ENCODE measurements at places on chromosomes 5 and 9.

DNA sequence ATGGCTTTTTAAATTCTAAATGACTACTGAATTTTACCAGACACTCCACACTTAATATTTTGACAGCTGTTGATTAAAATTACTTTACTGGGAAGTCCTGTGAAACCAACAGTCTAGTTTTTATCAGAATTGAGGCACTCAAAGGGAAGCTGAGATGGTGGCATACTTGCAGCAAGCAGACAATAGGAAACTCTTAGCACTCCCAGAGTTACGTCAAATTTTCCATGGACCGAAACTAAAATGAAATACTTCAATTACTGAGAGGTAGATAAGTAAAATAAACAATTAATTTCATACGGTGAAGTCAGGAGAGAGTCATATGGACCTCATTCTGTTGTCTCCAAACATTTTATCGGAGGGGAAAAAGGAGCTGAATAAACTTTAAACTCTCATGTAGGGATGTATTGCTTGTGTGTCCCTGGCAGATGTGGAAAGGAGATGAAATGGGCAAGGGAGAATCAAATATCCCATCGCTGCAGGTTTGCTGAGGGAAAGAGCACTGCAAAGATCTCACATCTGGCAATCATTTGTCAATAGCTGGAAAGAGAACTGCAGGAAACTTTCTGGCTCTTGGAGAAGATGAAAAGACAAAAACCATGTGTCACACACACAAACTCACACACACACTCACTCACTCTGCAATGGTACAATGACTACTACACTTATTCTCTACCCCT lies 189.4 kb downstream of the BNC2 start:
- no peak for DNase-seq

DNA sequence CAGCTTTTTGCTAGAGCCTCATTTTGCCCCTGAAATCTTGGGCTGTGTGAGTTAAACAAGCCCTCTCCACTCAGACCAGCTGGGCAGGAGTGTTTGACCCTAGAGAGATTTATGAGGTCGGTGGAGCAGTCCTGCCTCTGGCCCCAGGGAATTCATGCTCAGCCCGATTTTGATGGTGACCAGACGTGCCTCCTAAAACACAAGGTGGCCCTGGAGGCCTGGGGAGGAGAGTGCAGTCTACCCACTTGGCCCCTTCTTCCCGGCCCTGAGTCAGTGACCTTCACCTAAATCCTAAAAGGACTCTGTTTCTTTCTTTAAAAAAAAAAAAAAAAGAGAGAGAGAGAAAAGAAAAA lies 86.6 kb upstream of the SAP30L start:
- DNase-seq, result no peak

DNA sequence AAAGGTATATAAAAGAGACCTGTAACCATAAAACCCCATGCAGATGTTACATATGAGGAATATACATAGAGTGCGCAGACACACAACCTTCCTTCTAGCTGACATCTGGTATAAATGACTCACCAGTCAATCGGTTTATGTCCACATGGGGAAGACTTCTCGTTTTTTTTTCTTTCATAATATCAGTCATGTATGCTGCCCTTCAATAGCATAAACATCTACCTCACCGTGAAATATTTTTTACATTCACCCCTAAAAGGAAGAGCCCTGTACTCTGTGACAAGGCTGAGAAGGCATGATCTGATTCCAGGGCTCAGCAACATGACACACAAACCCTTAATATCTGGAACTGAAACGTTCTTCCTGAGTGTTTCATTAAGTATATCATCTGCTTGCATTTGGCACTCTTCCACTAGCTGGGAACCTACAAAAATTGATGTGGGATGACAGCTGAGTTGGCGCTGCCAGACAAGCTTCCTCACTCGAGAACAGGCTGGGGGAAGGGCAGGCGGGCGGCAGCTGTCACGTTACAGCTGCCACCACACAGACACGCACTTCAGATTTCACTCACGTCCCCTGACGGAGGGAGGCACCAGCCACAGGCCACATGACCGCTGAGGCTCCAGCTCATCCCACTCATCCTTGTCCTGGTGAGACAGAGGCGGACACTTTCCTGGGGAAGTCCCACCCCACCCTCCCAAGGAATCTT lies 74.2 kb downstream of the SHB start:
- DNase-seq, result peak; percentile 49

DNA sequence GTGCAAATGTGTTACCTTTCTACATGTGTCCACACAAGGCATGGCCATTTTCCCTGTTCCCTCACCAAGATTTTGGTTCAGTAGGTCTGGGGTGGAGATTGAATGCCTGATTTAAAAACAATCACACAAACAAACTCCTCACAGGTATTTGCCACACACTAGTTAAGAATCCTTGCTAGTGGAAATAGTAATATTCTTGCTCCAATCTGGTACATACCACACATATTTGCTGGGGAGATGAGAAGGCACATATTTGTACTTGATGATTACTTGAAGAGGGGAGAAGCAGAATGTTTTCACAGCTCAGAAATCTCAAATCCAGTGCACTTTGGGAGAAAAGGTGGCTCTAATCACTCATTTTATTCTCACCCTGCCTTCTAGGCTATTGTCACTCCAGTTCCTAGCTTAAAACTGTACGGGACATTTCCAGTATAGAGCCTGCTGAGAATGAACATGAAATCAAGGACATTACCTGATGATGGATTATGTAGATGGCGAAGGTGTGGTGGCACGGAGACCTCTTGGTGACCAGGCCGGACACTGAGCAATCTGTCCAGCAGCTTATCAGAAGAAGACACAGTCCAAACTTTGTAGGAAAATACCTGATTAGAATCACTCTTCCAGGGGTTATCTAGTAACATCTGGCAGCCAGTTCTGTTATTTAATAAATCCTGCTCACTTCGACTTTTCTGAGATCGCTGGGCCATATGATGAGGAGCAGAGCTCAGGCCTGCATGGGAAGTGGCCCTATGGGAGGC lies 116.1 kb upstream of the IL6ST start:
- no peak for DNase-seq

DNA sequence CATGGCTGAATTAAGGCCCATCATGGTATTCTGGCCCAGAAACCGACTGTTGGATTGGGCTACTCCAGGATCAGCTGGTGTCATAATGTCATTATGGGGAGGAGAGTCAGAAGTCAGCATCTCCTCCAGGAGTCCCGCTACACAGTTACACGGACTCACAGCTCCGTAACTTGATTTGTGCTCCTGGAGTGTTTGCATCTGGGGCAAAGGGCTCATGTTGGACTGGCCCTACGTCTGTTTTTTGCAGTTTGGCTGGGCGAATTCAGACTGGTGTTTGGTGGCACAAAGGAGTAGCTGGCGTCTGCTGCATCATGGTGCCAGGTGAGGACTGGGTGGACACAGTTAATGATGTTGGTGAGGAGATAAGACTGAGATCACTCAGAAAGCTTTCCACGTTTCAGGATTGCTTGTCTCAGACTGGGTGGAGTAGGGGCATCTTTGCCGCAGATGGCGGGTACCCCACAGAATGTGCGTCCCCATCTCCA lies 31.3 kb downstream of the OR2V1 start:
- DNase-seq, result no peak

DNA sequence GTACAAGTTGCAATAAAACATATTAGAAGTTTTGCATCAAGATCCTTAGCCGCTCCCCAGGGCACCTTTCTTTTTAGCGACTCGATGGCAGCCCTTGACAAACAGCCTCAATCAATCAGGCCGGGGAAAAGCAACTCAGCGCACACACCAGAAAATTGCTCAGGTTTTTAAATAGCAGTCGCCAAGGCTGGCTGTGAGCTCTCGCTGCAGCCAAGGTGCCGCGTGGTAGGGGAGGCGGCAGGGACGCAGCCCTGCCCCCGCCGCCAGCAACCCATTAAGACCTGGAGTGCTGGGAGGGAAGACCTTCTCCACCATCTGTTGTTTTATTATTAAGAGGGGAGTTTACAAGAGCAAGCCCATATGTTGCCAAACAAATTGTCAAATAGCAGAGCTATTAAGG lies 22.6 kb downstream of the ASS1 start:
- no peak for DNase-seq

GRCh38 chr5:154829589-154830218 lies 20.7 kb downstream of the FAXDC2 start:
- DNase-seq, result no peak

- no peak for DNase-seq
These were observed 54.8 kb upstream of the CPEB4 start for GRCh38 chr5:173833196-173833985.

DNA sequence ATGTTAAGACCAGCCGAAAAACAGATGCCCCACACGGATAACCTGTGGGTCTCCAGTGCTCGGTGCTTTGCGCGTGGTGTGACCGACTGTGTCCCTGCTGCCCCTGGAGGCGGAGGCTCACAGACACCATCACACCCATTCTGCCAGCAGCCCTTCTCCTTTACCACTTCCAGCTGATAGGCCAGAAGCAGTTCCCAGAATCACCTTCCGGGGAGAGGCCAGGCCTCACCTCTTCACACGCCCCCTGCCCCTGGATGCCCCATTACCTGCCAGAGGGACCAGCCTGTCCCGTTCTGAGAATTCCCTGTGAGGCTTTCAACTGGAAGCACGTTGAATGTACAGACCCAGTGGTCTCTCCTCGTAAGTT lies 21.6 kb upstream of the LRRC14B start:
- DNase-seq, result no peak

DNA sequence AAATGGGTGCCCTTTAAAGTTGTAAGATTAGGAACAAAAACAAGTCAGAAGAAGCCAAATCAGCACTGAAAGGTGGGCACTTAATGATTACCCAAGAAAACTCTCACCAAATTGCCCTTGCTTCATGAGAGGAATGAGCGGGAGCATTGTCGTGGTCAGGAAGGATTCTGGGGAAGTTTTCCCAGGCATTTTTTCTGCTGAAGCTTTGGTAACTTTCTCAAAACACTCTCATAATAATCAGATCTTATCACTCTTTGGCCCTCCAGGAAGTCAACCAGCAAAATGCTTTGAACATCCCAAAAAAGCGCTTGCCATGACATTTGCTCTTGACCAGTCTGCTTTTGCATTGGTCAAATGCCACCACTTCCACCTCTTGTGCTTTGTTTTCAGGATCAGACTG lies 10.4 kb upstream of the PCDHGC3 start:
- DNase-seq, result no peak

DNA sequence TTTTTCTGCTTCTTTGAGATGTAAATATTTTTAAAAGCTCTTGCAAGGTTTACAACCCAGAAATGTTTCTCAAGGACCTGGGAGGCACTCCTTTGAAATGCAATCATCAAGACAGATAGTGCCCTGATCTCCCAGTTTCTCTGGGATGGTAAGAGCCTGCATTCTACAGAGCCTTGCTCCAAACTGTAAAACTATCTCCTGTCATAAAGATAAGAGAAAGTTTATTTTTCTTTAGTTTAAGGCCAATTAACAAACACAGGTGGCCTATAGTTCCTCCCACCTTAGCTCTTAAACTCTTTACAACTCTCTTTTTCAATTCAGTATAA lies 1231.1 kb upstream of the NUDT12 start:
- no peak for DNase-seq

DNA sequence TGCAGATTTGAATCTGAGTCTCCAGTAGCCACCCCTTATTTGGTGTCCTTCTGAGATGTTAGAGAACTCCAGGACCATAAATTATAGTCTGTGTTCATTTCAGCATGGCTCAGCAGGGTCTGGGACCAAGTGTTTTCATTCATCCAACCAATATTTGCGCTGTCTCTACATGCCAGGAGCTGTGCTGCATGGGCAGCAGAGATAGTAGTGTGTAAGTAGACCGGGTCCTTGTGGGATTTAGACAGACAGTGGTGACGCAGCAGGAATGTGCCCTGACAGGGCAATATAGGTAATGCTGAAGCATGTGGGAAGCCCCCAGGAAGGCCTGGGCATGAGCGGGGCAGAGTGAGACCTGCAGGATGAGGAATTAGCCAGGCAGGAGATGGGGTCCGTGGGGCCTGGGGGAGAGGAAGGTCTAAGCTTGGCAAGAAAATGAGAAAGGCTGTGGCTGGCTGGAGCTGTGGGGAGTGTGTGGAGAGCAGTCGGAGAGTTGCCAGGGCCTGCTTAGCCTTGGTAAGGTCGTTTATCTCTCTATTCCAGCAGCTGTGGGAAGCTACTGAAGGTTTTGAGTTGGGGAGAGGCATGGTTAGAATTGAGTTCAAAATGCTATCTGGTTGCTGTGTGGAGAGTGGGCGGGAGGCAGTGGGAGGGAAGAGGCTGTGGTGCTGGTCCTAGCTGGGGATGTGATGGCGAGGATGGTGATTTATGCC lies 16.8 kb downstream of the STXBP1 start:
- peak; percentile 55 for DNase-seq

DNA sequence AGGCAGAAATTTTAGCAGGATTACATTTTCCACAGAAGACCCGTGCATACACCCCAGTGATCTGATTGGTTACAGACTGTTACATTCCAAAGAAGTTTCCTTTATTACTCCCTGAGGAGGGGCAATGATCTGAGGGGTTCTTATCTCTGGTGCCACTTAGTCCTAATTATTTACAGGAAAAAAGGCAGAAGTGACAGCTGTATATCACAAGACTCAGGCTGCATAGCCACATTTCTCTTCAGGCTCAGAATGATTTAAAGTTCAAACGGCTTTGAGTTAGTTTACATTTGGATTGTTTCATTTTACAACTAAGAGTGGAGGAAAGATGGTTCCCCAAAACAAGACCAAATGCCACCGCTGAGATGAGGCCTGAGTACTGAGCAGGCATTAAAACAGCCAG lies 17.3 kb downstream of the NAIF1 start:
- DNase-seq, result no peak

DNA sequence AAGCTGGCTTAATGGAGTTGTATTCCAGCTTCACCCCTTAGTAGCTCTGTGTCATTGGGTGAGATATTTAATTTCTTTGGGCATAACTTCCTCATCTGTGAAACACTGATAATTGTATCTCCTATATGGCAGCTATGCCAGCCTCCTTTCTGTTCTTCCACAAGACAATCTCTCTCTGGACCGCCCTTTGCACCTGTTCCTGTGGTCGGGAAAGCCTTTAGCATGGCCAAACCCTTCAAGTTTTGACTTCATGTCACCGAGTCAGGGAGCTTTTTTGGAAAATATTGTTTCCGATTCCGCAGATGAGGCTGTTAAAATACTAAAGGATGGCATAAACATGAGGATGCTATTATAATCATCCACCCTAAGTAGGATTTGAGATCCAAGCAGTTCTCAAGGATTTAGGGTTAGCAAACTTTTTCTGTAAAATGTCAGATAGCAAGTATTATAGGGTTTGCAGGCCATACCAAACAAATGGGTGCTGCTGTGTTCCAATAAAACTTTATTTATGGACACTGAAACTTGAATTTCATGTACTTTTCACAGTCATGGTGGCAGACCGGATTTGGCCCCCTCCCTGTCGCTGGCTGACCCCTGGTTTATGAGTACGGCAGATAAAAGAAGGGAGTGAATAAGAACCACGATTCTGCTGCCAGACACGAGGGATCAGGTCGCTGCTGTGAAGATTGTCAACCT lies 695 bp upstream of the NDFIP1 start:
- DNase-seq, result peak; percentile 72

GRCh38 chr9:107681988-107682387 lies 192.4 kb upstream of the KLF4 start:
- no peak for DNase-seq

GRCh38 chr5:93294199-93294598 lies 286.8 kb downstream of the NR2F1-AS1 start:
- no peak for DNase-seq

GRCh38 chr9:138066049-138066448 lies 188.5 kb downstream of the CACNA1B start:
- DNase-seq, result no peak
